Activated T-helper 1 cell treated with anti-CD3 and anti-CD28 coated beads, Interleukin-2, amount 50 U/mL, for 16 hours (primary cell): ENCODE measurements at places on chromosomes 5 and 9.

GRCh38 chr9:4894076-4894475, 91.0 kb upstream of the JAK2 start:
- no peak for DNase-seq

- DNase-seq: peak; percentile 61
These were observed at the start of gene CAMK4 for GRCh38 chr5:111223787-111224560. CAMK4 (plus strand) TSS chr5:111224384; CDS start chr5:111224484, 100 bp downstream.

- DNase-seq: no peak
These were observed at the start of gene EGFLAM for GRCh38 chr5:38258319-38259061. EGFLAM (plus strand) TSS chr5:38258559; CDS start chr5:38258755, 196 bp downstream.

DNA sequence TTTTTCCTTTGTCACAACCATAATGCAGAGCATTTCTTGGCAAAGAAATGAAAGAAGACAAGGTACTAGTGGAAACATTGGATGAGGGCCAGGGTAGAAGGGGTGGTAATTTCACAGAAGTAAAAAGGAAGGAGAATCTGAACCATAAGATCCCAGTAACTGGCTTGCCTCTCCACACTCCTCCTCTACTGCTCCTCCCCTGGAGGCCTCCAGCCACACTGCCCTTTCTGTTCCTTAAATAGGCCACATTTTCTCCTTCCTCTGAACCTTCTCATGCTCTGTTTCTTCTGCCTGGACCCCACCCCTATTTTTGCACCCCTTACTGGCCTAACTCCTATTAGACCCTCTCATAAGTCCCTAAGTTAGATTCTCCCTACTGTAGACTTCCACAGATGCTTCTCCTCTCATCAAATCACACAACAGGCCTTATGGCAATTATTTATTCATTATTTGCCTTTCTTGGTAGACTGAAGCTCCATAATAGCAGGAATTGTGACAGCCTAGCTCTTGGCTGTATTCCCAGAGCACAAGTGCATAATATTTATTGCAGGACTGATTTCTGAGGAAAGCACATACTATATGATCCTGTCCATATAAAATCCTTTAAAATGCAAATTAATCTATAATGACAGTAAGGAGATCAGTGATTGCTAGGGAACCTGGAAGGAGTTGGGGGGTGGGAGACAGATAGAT, 31.3 kb upstream of the GRIA1 start:
- DNase-seq: no peak

DNA sequence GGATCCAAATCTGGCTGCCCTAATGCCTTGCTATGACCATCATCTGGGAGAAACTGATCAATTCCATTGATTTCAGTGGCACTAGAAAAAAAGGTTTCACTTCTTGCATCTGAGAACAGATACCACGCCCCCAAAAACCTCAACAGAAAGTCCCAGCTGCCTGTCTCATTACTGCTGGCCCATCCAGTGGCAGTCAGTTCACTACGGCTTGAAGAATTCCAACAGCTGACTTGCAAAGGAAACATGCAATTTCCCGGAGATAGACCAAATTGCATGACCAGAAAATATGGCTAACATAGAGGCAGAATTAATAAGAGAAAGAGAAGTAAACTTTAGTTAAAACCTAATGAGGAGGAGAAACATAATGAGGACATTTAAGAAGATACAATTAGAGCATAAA, 48.6 kb downstream of the UGCG start:
- no peak for DNase-seq
